ENCODE measurements at places on chromosomes 3 and 15.

GRCh38 chr3:53843195-53844177 lies 2.7 kb downstream of the CHDH start:
- no peak for DNase-seq

DNA sequence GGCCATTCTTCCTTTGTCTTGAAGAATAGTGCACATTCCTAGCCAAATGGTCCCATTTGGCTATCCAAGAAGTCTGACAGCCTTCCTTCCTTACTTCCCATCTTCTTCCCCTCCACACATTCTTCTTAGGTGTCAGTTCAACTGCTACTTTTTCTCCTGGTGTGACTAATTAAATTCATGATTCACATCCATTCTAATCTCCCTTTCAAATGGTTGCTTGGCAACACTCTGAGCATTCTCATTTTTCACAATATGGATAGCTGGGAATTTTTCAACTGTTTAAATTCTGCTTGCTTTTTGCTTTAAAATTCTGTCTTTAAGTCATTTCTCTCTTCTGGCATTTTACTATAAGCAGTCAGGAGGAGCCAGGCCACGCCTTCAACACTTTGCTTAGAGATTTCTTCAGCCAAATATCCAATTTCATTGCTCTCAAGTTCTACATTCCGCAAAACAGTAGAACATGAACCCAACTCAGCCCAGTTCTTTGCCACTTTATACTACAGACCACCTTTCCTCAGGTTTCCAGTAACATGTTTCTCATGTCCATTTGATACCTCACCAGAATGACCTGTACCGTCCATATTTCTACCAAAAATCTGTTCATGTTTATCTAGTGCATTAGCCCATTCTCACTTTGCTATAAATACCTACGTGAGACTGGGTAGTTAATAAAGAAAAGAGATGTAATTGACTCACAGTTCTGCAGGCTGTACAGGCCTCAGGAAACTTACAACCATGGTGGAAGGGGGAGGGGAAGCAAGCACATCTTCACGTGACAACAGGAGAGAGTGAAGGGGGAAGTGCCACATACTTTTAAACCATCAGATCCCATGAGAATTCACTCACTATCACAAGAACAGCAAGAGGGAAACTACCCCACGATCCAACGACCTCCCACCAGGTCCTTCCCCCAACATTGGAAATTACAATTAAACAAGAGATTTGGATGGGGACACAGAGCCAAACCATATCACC lies 31.9 kb upstream of the MCF2L2 start:
- no peak for DNase-seq

DNA sequence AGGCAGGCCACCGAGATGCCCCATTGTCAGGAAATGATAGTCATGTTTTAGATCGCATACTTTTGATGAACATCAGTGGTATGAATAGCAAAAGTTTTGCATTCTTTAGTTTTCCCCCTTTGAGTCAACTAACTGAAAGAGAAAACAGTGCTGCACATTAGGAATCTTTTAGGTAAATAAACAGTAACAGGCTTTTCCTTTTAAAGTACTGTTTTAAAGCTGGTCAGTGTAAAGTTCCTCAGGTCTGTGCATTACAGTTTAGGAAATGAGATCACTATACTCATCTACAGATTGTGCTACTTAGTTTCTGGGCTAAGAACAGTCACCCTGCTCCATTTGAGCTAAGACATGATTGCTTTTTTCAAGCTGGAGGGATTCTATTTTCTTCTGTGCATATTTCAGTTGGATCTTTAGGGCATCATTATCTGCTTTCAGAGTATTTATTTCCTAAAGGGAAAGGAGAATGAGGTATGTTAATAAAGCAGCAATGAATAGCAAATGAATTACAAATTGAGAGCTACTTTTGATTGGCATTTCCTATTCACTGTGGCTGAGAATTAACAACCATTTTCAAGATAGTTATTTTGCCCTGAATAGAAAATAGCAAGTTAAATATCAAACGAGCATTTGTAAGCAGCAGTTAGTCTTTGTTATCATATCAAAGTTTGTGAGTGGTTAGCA lies 36.5 kb downstream of the FAM98B start:
- no peak for DNase-seq

- DNase-seq, result no peak
Measured at GRCh38 chr3:4730719-4731118, 237.6 kb downstream of the ITPR1 start.

DNA sequence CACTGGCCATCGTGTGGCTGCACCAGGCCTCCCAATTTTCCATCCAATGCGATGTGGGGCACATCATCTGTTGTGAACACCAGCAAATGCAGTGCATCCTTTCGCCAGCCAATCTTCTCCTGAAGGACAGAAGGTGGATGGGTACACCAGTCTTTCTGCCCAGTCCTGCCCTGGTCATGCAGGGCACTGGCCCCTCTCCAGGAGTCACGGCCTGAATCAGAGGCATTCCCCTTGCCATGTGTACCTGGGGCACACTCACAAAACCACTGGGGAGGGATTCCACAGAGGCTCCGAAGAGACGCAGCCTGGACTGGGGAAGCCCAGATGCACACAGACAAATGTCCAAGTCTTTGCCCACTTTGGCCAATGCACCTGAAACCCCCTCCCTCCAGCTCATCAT lies 65.8 kb downstream of the ITGB5 start:
- no peak for DNase-seq

All from NCI-H1930 (cell line).